Activated effector memory CD4-positive, alpha-beta T cell treated with anti-CD3 and anti-CD28 coated beads, Interleukin-2, amount 50 U/mL, for 16 hours (primary cell): ENCODE measurements at places on chromosomes 2 and 18.

GRCh38 chr2:3025261-3025660 is 352.4 kb downstream of the EIPR1 start:
- DNase-seq = no peak

DNA sequence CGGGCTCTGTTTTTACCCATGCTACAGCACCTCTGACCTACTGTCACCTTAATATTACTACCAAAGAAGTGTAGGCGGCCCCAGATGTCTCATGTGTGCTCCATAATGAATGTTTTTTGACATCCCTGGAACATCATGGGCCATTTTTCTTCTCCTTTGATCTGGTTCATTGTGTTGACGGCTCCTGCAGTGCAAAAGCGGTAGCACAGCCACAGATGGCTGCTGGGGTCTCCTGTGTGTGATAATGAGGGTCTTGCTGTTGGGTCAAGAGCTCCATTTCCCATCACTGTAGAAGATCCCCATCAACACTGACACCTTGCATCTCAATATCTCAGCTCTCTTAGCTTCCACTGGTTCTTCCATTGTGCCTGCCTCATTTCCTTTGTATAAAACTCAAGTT is 95.0 kb downstream of the CDH20 start:
- DNase-seq = no peak

DNA sequence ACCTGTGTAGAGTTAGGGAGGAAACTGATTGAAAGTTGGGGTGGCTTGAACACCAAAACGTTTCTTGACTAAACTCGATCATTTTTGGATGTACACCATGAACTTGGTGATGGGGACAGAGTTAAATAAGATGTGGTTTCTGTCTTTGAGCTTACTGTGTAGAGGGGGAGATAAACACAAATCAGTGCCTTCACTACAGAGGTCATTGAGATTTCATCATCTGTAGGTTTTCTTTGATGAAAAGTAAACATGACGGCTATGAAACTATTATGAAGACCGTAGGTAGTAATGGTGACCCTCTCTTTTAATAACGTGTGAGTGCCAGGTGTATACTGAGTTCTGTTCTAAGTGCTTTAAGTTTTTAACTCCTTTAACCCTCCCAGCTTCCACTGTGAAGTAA is 6.5 kb downstream of the LCLAT1 start:
- no peak for DNase-seq

- peak; percentile 66 for DNase-seq
These were observed 16.4 kb upstream of the HNMT start for GRCh38 chr2:137947728-137948336.

DNA sequence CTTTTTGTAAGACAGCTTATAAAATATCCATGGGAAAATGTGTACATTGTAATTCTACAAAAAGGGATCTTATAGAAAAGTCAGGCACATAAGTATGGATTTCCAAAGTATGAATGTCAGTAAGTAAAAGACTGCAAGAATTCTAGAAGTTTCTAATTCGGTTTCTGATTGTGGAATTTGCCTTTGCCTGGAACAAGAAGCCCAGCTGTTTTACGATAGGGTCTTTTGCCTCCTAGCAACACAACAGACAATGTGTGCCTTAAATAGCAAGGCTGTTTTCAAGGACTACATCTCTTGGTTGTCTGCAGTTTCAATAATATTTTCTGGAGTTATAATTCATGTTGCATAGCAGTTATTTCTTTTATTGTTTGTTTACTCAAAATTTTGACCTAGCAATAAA is 312.9 kb downstream of the MTX2 start:
- DNase-seq = no peak

DNA sequence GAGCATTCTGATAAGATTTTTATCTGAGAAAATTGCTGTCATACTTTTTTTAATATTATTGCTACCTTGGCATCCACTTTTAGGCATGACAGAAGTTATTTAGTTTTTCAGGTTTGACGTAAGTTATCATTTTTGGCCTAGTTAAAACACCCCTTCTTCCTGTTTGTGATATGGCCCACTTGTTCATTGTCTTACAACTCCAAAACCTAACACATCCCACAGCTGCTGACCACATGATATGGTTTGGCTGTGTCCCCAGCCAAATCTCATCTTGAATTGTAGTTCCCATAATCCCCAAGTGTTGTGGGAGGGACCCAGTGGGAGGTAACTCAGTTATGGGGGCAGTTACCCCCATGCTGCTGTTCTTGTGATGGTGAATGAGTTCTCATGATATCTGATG is 388.1 kb downstream of the SLC4A3 start:
- no peak for DNase-seq

DNA sequence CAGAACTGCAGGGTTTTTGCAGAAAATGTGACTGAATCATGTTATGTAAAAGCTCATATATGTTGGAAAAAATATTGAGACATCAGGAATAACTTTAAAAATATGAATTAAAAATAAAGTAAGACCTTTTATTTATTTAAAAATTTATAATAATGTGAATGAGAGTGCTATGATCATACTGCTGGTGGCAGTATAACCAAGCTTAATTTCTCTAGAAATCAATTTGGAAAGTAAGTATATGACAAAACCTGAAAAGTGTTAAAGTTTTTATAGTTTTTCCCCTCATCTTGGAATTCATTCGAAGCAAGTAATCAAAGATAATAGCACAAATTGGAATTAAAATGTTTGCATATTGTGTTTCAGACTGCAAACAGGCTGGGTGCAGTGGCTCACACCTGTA is 7.5 kb downstream of the SLC39A10 start:
- DNase-seq = no peak

GRCh38 chr2:235168174-235168979 is 216.6 kb downstream of the SH3BP4 start:
- DNase-seq = no peak

DNA sequence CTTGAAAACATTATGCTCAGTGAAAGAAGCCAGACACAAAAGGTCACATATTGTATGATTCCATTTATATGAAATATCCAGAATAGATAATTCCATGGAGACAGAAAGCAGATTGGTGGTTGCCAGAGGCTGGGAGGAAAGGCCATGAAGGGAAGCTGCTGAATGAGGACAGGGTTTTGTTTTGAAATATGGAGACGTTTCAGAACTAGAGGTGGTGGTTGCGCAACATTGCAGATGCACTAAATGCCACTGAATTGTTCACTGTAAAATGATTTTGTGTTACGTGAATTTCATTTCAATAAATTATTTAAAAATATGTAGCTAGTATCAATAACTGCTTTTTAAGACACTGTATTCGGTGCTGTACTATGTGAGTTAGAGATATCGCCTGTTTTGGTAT is 101.7 kb upstream of the ZNF236 start:
- DNase-seq = no peak

GRCh38 chr2:85137156-85137555 is 4.0 kb downstream of the TCF7L1 start:
- no peak for DNase-seq

GRCh38 chr2:215521031-215521430 is 85.2 kb upstream of the FN1 start:
- no peak for DNase-seq

DNA sequence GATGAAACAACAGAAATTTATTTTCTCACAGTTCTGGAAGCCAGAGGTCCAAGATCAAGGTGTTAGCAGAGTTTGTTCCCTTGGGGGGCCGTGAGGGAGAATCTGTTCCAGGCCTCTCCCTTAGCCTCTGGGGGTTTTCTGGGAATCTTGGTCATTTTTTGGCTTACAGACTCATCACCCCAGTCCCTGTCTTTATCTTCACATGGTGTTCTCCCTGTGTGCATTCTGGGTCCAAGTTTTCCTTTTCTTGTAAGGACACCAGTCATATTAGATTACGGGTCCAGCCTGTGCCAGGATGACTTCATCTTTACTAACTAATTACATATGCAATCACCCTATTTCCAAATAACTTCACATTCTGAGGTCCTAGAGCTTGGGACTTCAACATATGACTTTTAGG is 292.5 kb upstream of the TRIB2 start:
- DNase-seq = no peak

GRCh38 chr2:64946769-64947247 is 42.4 kb upstream of the SLC1A4 start:
- DNase-seq = no peak

DNA sequence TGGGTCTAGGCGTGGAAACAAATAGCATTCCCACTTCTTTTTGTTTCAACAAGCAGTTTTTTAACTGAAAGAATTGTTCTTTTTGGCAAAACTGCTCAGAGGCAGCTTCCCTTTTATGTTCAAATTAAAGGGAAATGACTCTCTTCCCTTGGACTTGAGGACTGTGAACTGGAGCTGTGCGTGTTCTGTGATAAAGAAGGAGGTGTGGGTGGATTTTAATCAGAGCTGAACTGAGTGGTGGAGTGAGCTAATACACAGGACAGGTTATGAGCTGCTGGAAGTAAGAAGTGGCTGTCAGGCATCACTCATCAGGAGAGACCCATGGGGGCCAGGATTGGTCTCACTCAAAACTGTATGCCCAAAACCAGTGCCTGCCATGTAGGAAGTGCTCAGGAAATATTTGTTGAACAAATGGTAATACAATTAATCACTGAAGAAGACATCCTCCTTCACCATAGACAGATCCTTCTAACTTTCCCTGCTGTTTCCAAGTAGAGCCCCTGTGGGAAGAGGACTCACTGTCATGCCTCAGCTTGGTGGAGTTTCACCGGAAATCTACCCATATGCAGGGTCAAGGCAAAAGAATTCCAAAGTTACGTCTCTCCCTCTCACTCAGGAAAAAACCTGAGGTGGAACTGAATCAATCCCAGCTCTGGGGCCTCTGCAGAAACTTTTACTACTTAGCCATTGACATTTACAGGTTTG is 55.9 kb downstream of the FEZ2 start:
- DNase-seq = no peak

DNA sequence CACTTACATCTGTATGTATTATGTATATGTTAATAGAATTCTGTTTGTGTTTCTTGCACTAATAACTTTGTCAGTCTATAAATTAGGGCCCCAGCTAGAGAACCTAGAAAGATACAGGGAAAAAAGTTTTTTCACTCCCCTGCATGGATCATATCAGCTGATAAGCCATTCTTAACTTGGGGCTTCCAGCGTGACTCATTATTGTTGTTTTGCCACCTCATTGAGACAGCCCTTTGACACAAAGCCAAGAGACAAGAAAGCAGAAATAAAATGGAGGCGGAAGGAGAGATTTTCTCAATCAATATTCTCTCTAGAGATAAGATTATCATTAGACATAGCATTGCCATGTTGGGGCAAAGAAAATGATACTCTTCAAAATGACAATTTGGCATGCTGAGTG is 93.4 kb downstream of the AKAIN1 start:
- no peak for DNase-seq
